ENCODE measurements at places on chromosomes 4 and X.
A peak's percentile ranks its signal among the peaks of the same experiment; 100 is the strongest.

DNA sequence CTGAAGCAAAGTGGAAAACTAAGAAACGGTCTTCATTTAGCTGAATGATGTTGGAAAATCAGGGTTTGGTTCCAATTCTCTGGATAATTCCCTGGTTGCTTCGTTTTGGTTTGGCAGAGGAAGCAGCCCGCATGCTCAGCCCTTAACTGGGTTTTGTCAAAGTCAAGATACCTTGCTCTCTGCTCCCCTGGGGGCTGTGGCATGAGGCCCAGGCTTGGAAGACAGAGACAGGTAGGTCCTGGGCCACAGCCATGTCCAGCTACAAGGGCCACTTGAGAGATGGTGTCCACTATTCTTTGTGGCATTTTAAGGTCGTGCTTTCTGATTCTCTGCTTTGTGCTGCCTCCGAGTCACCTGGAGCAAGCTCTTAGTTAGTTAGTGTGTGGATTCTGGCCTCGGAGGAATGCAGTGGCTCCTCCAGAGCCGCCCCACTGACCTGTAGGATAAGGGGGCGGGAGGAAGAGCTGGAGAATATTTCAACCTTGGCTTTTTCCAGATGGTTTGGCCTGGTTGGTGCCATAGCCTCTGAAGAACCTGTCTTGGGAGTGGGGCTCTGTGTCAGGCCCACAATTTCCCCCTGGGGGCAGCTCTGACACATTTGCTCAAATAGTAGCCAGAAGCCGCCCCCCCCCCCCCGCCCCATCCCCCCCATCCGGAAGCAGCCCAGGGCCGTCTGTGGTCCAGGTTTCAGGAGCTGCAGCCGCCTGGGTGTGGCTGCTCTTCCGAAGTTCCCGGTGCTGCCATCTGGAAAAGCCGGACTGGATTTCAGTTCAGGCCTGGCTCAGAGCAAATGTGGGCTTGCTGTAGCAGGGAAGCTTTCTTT, 147.1 kb downstream of the NHS start:
- DNase-seq: no peak

GRCh38 chrX:44731160-44731559, 112.7 kb upstream of the DUSP21 start:
- DNase-seq: no peak

DNA sequence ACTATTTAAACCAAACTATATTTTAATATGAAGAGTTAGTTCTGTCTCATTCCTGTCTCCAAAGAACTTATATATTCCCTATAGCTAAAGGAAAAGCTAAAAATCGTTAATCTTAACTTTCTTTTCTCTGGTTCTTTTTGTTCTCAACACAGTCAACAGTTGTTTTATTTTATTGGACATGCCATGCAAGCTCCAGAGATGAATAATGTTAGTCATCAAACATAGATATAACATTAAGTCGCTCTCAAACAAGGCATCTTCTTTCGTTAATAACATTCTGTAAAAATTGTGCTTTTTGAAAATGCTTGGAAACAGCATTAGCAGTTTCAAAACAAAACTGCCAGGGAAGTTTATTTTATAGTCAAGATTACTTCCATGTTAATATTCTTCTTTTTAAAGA, 117.9 kb upstream of the GPM6A start:
- DNase-seq: no peak

DNA sequence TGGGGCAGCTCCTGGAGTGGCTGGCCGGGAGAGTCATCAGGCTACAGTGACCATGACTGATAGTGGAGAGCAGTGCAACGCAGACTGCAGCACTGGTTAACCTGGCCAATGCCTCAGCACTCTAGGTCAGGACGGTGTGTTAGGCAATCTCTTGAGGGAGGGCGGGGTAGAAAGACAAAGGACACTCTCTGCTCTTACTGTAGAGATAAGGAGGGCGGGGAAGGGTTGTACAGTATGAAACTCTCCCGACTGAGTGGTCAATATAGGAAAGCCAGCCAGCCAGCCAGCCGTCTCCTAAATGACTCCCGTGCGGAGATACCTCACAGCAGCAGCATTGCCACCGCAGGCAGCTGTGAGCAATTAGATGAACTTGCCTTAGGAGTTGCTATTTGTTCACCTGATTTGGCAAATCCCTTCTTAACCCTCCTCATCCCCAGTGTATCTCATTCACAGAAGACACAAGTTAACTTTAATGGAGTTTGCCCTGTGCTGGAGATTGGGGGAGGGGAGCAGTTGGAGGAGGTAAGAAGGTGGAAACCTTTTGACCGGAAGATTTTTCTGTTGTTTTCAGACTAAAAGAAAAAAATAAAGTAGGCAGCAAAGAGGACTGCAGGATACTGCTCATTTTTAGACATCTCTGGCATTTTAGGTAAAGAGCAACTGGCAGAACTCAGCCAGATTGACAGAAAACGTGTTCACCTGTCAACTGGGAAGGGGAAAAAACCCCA, 330.5 kb downstream of the HNRNPD start:
- no peak for DNase-seq

GRCh38 chrX:41153448-41153847, 68.2 kb downstream of the USP9X start:
- no peak for DNase-seq

DNA sequence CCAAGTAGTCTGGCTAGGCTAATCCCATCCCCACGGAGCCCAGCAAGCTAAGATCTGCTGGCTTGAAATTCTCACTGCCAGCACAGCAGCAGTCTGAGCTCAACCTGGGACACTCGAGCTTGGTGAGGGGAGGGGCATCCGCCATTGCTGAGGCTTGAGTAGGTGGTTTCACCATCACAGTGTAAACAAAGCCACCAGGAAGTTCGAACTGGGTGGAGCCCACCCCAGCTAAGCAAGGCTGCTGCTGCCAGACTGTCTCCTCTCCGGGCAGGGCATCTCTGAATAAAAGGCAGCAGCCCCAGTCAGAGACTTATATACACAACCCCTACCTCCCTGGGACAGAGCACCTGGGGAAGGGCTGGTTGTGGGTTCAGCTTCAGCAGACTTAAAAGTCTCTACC, 639.6 kb downstream of the IQCM start:
- no peak for DNase-seq

DNA sequence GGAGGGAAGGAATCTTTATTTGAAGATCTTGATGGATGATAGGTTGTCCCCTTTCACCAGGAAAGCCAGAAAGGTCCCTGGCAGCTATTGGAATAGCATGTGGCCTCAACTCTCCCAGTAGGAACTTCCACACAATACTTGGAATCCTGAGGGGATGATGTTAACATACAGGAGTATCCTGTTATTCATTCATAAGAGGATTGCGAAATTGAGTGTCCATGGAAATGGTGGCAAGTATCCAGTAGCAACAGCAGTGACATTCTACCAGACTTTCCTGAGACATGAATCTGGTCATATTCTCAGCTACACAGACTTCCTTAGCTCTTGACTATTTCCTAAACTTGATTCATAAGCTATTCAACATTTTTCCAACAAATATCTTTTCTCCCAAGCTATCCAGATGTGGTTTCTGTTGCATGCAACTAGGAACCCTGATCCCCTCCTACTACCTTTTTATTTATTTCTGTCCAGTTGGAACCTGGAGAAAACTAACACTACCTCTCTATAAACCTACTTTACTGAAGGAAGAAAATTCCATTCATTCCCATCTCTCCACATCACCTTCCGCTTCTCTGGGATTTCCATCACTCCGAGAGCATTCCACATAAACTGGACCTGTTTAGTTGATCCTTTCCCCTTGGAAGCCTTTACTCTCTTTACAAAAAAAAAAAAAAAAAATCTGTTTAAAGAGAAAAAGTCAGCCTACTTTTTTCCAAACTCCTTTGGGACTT, 101.8 kb downstream of the ANXA5 start:
- DNase-seq: no peak

DNA sequence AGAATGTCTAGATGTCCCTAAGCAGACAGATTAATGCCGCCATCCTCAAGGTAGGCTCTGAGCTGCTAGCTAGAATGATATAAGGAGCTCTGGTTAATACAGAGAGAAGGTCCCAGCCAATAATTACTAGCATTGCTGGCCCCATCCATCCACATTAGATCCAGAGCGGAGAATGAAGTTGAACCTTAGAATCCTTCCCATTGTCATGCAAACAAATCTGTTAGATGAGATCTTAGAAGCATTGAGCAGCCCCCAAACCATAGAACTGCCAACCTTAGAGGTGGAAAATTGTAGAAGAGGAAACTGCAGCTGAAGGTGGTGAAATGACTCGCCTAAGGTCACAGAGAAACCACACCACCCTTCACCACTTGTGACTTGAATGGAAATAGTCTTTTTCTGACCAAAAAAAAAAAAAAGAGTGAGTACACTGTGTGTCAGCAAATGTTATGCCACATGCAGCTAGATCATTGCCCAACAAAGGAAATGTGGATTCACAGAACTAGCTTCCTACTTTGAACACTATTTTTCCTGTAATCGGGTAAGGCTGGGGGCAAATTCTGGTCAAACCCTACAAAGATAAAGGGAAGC, 162.1 kb downstream of the SMIM20 start:
- DNase-seq: peak; percentile 43

DNA sequence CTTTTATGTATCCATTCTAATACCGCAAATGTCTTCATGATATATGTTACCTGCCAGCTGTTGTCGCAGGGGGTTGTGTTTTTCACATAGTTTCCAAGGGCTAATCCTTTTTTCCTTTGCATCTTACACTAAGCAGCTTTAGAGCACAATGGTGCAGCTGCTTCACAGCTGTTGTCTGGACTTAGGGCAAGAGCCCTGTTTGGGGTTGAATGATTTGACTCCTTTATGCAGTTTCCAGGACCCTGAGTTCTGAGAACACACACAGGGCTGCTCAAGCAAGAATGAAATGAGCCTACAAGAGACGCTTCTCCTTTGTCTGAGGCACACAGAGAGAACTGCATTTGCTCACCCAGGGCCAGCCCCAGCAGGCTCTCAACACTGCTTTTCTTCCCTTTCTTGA, 20.2 kb downstream of the CCNG2 start:
- DNase-seq: no peak

DNA sequence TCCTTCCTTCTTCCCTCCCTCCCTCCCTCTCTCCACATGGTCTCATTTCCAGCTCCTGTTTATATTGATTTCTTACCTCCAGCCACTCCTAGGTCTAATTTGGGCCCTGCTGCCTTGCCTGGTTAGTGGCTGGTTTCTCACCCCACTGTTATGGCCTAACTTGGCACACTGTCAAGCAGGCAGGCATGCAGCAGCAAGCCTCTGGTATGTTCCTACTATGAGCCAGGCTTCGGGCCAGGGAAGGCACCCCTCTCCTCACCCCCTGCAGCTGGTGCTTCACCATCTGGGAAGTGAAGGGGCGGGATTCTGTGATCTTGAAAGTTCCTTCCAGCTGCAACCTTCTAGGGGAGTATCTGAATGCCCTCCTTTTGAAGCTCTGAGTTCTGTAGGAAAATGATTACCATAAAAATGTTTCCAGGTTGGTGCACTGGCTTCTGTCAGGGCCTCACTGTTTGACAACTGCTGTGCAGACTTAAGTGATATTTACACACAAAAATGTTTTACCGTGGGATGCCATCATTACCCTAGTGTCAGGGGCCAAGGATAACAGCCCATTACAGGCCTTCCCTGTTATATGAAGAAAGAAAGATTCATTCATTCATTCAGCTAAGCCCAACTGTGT, 10.1 kb upstream of the VMA21 start:
- DNase-seq: no peak

DNA sequence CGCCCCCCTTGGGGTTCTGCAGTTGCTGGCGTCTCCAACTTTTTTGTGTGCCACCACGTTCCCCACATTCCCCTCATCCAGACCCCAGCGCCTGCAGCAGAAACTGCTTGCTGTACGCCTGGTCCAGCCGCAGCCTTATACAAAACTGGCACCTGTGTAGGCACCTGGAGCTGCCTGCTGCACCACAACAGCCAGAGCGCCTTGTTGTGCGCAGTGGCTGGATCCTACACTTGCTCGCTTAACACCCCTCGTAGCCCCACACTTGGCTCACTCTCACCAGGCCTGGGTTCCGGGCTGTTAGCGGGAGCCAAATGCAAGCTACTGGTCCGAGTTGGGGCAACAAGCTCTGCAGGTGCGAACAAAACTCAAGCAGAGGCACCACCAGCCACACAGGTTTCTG, 136.8 kb downstream of the TECRL start:
- DNase-seq: no peak

GRCh38 chr4:72779241-72779640, 210.2 kb upstream of the ADAMTS3 start:
- DNase-seq: no peak

GRCh38 chr4:56326363-56326762, 60.9 kb downstream of the AASDH start:
- no peak for DNase-seq

GRCh38 chr4:152936446-152937335, 568 bp downstream of the FHDC1 start:
- no peak for DNase-seq

- no peak for DNase-seq
These were observed 249.2 kb upstream of the TRAM1L1 start for GRCh38 chr4:117334451-117335188.

- DNase-seq: peak; percentile 19
These were observed 54.8 kb downstream of the C4orf51 start for GRCh38 chr4:145734576-145735346.

GRCh38 chrX:5057786-5058185, 1170.9 kb downstream of the NLGN4X start:
- DNase-seq: no peak
